Stimulated activated CD4-positive, alpha-beta T cell treated with anti-CD3 and anti-CD28 coated beads, Interleukin-1b, Interleukin-23, amount 100 ng/mL, for 1 hour (primary cell): ENCODE measurements at places on chromosomes 12 and 14.

DNA sequence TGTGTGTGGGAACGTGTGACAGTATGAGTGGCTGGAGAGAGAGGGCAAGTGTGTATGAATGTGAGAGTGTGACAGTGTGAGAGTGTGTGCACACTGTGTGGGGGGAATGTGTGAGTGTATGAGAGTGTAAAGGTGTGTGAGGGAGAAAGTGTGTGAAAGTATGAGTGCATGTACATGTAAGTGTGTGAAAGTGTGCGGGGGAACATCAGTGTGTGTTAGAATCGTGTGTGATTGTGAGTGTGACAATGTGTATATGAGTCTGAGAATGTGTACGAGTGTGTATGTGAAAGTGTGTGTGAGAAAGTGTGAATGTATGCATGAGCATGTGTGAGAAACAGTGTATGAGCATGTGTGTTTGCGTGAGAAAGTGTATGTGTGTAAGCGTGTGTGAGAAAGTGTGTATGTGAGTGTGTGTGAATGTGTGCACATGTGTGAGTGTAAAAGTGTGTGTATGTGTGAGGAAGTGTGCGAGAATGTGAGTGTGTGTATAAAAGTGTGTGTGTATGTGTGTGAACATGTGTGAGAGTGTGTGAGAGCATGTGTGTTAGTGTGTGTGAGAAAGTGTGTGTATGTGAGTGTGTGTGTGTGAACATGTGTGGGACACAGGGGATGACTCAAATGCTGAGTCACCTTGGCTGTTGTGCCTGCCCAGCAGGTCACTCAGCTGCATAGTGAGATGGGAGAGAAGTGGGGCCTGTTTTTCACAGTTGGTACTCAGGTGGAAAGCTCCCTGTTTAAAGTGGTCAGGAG is 220.5 kb upstream of the TBX3 start:
- DNase-seq = no peak

GRCh38 chr12:132465269-132466190 is 24.4 kb upstream of the FBRSL1 start:
- DNase-seq = no peak

DNA sequence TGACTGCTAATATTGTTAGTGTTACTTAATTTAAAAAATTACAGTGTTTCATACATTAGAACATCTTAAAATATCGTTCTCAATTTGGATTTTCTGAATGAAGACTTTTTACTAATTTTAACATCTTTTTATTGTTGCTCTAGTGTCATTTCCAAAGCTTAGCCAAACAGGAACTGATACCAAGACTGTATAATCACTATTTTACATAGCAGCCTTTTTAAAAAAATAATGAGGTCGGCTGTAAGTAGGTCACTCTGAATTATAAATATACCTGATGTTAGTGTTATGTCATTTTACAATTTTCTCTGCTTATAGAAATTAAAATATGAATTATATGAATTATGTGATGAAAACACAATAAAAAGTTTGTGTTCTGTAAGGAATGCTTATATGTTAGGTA is 321.5 kb downstream of the TMEM117 start:
- DNase-seq = no peak

- DNase-seq = no peak
These were observed 1.0 kb downstream of the NAA25 start for GRCh38 chr12:112107306-112108201.

- DNase-seq = no peak
These were observed 57.6 kb downstream of the EID3 start for GRCh38 chr12:104360983-104361707.

GRCh38 chr14:54713379-54713778 is 146.5 kb downstream of the SAMD4A start:
- DNase-seq = no peak

- DNase-seq = no peak
These were observed 119.6 kb downstream of the DAAM1 start for GRCh38 chr14:59308086-59308485.

- DNase-seq = no peak
These were observed 46.7 kb downstream of the SPRING1 start for GRCh38 chr12:116691205-116691604.

GRCh38 chr12:97573901-97574300 is 111.3 kb downstream of the RMST start:
- no peak for DNase-seq

GRCh38 chr12:15631007-15631715 is 158.0 kb downstream of the EPS8 start:
- no peak for DNase-seq

DNA sequence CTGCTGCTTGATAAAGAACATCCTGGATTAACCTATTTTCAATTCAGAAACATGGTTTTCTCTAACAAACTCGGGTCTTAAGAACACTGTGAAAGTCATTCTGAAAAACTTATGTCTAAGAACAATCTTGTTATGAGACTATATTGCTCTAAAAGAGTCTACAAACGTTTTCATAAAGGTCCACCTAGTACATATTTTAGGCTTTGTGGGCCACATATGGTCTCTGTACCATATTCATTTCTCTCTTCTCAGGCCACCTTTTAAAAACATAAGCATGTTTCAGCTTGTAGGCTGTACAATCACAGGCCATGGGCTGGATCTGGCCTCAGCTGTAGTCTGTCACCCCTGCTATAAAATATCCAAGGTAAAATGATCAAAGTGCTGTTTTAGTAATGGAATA is 39.9 kb downstream of the PPP4R3A start:
- no peak for DNase-seq

GRCh38 chr12:90987101-90987500 is 17.7 kb downstream of the EPYC start:
- no peak for DNase-seq

DNA sequence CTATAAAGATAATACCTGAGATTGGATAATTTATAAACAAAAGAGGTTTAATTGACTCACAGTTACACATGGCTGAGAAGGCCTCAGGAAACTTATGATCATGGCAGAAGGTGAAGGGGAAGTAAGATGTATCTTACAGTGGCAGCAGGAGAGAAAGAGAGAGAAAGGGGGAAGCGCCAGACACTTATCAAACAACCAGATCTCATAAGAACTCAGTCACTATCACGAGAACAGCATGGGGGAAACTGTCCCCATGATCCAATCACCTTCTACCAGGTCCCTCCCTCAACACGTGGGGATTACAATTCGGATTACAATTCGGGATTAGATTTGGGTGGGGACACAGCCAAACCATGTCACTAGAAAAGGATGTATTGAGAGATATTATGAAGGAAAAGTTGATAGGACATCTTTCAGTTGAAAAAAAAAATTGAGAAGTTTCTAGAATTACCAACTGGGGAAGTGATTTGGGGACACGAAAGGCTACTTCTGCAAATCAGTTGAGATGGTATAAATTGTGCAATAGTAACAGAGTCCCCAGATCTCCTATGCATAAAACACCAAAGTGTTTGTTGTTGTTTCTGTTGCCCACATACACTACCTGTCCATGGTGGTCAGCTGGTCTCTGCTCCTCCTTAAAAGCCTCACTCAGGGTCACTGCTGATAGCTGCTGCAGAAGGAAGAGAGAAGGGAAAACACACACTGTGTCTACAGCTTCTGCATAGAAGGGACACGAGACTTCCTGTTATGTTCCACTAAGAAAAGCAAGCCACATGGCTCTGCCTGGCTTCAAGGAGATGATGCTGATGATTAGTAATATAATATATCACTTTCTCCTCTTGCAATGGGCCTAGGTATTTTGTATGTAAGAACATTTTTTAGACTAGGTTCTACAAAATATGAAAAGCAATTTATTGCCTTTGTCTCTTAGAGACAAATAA is 465.5 kb downstream of the PDZRN4 start:
- no peak for DNase-seq

DNA sequence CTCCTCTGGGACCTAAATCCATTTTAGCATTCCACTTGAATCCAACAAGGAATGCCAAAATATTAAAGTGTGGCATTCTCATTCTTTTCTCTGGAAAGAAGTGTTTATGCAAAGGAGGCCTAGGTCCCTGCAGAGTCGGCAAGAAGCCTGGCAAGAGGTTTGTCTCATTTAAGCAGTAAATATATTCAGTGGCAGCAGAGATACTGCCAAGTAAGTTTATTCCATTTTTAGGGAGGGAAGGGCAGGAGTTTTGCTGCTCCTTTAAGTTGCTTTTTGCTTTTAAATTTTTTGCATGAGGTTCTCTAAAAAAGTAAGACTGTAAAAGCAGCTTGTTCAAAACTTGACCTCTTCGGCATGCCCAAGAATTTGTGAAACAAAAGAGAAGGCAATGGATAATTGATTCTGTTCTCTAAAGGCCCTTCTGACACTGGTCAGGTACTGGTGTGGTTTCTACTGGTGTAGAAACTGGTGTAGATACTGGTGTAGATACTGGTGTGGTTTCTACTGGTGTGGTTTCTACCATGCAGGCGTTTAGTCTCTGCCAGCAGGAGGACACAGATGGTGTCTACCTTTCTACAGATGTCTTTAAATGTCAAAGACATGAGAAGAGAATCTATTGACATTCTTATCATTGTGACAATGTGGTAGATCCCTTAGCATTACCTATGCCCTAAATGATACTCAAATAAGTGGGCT is 107.3 kb downstream of the SAMD4A start:
- no peak for DNase-seq

DNA sequence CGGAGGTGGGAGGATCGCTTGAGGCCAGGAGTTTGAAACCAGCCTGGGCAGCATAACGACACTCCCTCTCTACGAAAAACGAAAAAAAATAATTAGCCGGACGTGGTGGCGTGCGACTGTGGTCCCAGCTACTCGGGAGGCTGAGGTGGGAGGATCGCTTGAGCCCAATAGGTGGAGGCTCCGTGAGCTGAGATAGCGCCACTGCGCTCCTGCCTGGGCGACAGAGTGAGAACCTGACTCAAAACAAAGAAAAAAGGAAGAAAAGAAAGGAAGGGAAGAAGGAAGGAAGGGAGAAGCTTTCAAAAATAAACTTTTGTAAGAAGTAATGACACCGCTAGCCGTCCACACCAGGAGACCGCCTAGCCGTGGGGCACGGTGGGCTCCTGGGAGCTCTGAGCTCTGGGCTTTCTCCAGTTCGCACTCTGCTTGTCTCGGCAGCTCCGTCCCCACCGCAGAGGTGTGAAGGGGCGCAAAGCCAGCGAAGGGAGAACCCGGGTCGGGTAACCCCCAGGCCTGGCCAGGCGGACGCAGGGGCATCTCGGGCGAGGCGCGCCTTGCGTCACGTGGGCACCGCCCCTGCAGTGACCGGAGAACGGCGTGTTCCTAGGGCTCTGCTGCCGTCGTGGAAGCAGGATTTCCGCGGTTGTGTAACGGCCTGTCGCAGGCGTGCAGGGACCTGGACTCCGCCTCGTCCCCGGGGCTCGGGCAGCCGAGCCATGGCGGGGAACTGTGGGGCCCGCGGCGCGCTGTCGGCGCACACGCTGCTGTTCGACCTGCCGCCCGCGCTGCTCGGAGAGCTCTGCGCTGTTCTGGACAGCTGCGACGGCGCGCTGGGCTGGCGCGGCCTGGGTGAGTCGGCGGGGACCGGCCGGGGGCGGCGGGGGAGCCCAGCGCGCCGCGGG is at the start of gene IRAK3:
TSS of gene IRAK3 (plus strand) at position 631 of the 902 bp plus-strand sequence. CDS start at position 717, 86 bp downstream.
- no peak for DNase-seq

DNA sequence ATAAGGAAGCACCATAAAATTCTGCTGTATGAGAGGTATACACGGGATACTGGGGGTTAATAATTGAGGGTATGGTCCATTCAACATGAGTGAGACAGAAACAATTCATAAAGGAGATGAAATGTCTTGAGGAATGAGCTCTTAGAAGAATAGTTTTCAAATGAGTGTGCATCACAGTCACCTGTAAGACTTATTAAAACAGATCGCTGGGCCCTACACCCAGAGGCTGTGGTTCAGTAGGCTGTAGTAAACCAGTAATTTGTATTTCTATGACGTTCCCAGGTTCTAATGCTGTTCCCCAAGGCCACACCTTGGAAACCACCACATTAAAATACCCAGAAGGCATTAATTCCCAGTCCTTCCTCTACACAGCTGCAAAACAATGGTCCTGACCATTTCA is 49.6 kb downstream of the CAND1 start:
- DNase-seq = no peak

DNA sequence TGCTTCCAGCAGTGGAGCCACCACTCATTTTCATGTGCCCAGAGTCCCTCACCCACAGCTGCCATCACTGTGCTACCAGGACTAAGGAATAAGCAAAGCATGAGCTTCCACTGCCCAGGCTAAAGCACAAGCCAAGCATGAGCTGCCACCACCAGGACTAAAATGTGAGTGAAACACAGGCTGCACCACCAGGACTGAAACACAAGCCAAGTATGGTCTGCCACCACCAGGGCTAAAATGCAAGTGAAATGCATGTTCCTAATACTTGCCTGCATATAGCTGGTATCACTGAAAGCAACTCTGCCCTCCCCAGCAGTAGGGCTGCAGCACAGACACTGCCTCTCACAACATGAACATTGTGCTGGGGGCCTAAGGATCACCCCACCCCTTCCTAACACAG is 30.0 kb downstream of the CEP83 start:
- no peak for DNase-seq

DNA sequence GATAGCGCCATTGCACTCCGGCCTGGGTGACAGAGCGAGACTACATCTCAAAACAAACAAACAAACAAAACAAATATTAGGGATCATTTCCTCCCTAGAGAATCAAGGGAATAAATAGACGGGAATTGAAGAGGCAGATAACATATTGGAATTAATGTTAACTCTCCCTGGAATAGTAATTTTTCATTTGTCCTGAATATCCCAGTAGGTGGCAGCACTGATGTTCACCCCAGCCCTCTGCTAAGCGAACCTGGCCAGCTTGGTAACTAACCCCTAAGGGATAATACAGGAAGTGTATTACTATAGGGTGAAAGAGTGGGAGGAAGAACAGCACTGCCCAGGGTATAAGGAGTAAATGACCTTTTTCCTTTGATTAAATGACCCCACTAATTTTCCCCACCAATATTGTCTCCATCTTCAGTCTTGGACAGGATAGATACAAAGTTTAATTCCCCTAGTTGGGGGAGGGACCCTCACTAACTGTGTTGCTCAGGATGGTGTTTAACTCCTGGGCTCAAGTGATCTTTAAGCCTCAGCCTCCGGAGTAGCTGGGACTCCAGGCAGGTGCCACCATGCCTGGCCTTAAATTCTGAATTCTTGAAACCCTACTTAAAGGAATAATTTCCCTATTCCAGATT is 40.5 kb downstream of the SLC2A14 start:
- DNase-seq = no peak

- no peak for DNase-seq
These were observed 5.4 kb downstream of the PSMD9 start for GRCh38 chr12:121893961-121894460.

DNA sequence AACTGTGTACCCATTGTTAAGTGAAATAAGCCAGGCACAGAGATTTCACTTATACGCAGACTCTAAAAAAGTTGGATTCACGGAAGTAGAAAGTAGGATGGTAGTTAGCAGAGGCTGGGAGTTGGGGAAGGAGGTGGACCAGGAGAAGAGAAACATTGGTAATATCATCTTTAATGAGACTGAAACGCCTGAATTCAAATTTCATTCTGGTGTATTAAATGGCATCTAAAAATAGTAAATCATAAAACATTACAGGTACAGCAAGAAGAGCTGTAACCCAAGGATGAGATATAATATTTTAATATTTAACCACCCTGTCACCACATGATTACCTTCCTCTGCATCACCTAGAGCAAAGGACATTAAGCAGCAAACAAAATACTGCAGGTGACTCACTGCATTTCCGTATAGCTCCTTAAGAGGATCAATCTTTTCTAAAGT is 99.4 kb downstream of the EPS8 start:
- DNase-seq = no peak

GRCh38 chr12:120077260-120077659 is 39.3 kb downstream of the RAB35 start:
- DNase-seq = no peak

- DNase-seq = no peak
These were observed 7.6 kb upstream of the NGB start for GRCh38 chr14:77278461-77279230.

GRCh38 chr12:124939079-124939420 is 24.6 kb upstream of the UBC start:
- no peak for DNase-seq
